SJSA1 (cell line): ENCODE measurements at places on chromosomes 11 and 22.
A peak's percentile ranks its signal among the peaks of the same experiment; 100 is the strongest.

DNA sequence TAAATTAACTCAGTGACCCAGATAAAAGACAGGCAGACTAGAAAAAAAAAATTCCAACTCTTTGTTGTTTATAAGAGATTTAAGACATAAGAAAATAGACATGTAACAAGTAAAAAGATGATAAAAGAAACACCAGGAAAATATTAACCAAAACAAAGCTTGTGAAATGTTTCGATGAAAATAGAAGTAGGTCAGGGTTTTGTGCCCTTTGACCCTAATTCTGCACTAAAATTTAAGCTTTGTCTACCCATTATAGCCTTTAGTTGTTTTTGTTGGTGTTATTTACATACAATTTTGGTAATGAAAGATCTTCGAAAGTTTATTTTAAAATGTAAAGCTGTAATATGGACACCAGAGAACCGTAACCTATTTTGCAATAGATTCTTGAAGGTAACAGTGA, 75.7 kb downstream of the LRRC4C start:
- no peak for DNase-seq

GRCh38 chr11:93737904-93738612, 3.2 kb downstream of the TAF1D start:
- no peak for DNase-seq

- DNase-seq: no peak
These were observed 120.0 kb upstream of the BDNF start for GRCh38 chr11:27820249-27820648.

GRCh38 chr11:83827940-83828554, 541.9 kb upstream of the CCDC90B start:
- DNase-seq: peak; percentile 11
